Stimulated activated CD4-positive, alpha-beta T cell treated with anti-CD3 and anti-CD28 coated beads, TNF-alpha, amount 100 ng/mL, for 24 hours (primary cell): ENCODE measurements at places on chromosomes 12 and 14.

DNA sequence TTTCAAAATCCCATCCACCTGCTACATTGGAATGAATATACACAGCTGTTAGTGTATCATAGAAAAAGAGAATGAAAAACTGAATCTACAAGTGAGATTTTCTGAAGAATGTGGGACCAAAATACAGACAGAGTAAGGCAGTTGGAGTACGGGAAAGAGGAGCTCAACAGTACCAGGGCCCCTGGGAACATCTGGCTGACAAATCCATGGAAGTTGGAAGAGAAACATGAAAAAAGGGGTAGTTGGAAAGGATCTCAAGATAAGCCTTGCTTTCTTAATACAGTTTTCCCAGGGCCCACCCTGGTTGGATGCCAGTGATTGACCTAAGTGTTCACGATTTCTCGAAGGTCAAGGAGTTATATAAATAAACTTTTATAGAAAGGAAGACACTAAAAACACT, 54.0 kb upstream of the SLCO1C1 start:
- no peak for DNase-seq

- no peak for DNase-seq
These were observed 2.5 kb upstream of the UTP20 start for GRCh38 chr12:101277443-101277842.

- no peak for DNase-seq
These were observed 721.1 kb upstream of the NOVA1 start for GRCh38 chr14:27318774-27319420.

- no peak for DNase-seq
These were observed 14.2 kb upstream of the DLK1 start for GRCh38 chr14:100712490-100712889.

DNA sequence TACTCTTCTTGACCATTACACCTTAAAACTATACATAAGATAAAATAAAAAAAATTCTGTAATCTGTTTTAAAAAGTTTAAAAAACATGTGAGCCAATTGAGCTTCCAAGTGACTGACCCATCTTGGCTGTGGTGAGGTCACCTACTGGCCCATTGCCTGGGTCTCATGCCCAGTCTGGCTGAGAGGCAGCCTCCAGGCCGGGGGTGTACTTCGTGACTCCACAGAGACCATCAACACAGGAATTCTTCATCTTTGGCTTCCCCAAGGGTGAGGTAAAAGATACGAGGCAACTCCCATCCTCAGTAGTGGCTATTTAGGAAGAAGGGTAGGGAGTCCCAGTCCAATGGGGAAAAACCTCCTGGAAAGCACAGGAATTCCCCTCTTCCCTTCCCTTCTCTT, 113.2 kb downstream of the APAF1 start:
- DNase-seq, result no peak

- no peak for DNase-seq
These were observed 89.9 kb downstream of the MGST1 start for GRCh38 chr12:16437281-16437816.

DNA sequence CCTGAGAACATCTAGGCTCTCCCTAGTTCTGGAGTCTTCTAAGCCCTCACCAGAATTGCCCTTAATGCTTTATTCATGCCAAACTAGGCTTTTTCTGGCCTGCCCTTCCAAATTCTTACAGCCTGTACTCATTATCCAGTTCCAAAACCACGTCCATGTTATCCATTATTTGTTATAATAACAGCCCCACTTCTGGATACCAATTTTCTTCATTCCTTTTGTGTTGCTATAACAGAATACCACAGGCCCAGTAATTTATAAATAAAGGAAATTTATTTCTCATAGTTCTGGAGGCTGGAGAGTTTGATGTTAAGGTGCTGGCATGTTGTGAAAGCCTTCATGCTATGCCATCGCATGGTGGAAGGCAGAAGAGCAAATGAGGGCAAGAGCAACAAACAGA, 68.0 kb upstream of the AMIGO2 start:
- DNase-seq, result no peak

GRCh38 chr14:71321574-71322315, 414.5 kb downstream of the PCNX1 start:
- DNase-seq, result no peak

DNA sequence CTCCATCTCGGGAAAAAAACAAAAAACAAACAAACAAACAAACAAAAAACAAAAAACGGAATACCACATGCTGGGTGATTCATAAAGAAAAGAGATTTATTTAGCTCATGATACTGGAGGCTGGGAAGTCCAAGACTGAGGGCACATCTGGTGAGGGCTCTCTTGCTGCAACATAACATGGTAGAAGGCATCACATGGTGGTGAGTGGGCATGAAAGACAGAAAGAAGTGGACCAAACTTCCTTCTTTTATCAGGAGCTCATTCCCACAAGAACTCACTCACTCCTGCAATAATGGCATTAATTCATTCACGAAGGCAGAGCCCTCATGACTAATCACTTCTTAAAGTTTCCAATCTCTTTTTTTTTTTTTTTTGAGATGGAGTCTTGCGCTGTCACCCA, 8.0 kb upstream of the LGMN start:
- no peak for DNase-seq

- no peak for DNase-seq
These were observed 601.9 kb downstream of the SNAPC1 start for GRCh38 chr14:62364161-62364560.

- DNase-seq, result no peak
These were observed 109.8 kb upstream of the EGLN3 start for GRCh38 chr14:34060651-34060999.

DNA sequence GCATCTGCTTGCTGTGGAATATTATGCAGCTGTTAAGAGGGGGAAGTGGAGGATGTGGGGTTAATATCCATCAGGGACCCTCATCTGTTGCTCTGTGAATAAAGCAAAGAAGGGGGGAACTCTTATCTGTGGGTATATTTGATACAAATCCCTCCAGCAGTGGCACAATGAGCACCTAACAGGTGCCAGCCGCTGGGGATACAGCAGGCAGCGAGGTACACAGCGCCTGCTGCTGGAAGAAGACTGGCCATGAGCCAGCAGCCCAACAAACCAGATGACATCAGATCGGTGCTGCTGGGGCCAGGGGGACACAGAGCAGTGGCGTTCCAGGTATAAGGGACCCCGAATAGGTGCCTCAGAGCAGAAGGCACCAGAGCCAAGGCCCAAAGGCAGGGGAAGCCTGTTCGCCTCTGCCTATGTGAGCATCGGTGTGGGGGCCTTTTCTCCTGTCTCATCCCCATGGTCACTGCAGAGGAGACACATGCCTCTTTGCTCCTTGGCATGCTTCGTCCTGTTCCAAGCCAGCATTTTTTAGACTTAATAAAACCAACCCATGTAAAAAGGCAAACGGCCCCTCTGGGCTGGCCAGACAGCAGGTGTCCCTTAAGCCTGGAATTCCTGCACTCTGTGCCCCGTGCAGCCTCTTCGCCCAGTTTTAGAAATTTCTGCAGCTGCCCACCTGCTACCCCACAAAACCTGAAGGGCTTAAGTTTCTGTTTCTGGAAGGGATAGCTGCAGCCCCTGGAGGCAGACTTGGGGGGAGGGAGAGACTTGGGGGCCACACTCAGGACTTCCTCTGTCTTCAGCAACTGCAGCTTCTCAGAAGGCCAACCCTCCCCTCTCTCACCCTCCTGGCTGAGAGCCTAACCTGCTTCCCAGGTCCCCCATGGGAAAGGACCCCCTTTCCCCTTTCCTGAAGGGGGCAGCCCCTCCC, 1.6 kb upstream of the CKB start:
- DNase-seq, result no peak

GRCh38 chr12:99680276-99680675, 32.7 kb downstream of the GARIN6 start:
- DNase-seq, result no peak

DNA sequence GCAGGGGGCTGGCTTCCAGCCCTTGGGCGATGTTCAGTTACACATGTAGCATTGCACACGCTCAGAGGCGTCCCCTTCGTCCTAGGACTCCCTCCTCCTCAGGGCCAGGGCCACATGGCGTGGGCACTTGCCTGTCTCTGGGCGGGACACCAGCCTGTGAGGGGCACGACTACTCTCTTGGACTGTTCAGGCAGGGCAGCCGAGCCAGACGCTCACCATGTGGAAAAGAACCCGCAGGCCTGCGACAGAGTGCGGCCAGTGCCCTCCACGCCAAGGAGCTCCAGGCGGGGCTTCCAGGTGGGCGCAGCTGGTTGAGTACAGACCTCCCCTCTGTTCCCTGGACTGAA, 20.9 kb downstream of the MTA1 start:
- DNase-seq, result no peak

GRCh38 chr14:90624732-90625400, 191.4 kb downstream of the TTC7B start:
- no peak for DNase-seq

- DNase-seq, result no peak
These were observed 325.7 kb downstream of the ADGRD1 start for GRCh38 chr12:131279281-131279921.

DNA sequence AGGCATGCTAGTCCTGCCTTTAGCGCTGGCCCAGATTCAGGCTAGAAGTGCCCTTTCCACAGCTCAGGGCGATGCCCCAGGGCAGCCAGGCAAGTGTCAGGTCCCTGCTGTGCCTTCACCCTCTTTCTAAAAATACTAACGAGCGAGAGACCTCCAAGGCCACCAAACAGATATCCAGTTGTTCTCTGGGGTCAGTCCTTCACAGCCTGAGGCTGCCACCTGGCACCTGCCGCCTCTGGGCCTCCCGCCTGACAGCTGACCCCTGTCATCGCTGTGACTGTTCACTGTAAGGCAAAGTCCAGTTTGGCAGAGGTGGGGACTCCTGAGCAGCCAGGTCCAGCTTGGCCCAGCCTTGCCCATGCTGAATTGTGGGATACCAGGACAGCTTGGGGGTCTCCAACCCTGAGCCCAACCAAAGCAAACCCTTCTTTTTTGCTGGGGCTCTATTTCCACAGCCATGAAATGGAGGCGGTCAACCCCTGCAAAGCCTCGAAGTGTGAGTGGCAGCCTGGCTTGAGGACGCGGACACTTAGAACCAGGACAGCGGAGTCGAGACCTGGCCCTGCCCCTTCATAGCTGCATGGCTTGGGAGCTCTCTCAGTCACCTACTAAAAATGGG, 79.9 kb downstream of the NINJ2 start:
- no peak for DNase-seq

GRCh38 chr14:70611216-70611615, 10.8 kb upstream of the MED6 start:
- DNase-seq, result no peak

GRCh38 chr12:131457331-131458047, 253.4 kb upstream of the SFSWAP start:
- DNase-seq, result no peak

- DNase-seq, result peak; percentile 83
These were observed at the start of gene SBNO1 for GRCh38 chr12:123364532-123365024. TSS of gene SBNO1 (minus strand) at chr12:123364847. CDS start at chr12:123350441, 14,406 bp downstream.

GRCh38 chr12:12273291-12273957, 6.6 kb upstream of the LRP6 start:
- DNase-seq, result no peak
